NCI-H1105 (cell line): ENCODE measurements at places on chromosomes 16 and 17.

GRCh38 chr16:14284930-14285512 is 213.9 kb downstream of the MRTFB start:
- peak; percentile 40 for DNase-seq

DNA sequence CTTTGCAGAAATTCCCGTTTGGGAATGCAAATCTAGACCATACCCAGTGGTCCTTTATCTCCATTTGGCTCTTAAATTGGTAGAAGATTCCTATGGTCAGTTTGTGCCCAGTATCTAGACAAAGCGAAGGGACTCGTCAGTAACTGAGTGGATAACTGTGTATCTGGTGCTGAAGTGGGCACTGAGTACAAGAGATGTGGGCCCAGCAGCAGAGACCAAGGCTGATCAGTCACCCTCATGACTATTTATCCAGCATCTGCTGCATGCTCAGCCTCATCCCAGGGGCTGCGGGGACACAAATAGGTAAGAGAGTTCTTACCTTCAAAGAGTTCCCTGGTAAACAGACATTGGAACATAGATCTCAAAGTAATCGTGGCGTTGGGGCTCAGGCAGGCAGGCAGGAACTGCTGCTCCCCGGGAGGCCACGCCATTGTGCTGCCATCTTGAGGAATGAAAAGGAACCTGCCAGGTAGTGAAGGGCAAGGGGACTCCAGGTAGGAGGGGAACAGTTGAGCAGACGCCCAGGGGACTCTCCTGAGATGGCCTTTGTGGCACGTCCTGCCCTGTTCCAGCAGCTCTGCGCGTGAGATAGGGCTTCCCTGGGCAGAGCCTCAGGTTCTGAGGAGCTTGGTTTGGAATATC is 10.3 kb downstream of the NT5M start:
- peak; percentile 17 for DNase-seq

DNA sequence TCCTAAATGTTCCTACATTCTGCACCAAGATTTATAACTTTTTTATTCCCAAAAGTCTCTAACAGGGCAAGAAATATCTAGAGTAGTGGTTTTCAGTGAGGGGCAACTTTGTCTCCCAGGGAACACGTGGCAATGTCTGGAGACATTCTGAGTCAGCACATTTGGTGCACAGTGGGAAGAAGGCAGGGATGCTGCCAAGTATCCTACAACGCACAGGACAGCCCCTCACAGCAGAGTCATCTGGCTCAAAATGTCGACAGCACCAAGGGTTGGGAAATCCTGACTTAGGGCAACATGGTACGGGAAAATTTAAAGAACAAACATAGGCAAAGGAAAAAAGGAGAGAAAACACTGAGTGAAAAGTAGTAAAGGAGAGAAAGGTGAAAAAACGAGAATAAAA is 61.8 kb downstream of the SMG6 start:
- DNase-seq: no peak

DNA sequence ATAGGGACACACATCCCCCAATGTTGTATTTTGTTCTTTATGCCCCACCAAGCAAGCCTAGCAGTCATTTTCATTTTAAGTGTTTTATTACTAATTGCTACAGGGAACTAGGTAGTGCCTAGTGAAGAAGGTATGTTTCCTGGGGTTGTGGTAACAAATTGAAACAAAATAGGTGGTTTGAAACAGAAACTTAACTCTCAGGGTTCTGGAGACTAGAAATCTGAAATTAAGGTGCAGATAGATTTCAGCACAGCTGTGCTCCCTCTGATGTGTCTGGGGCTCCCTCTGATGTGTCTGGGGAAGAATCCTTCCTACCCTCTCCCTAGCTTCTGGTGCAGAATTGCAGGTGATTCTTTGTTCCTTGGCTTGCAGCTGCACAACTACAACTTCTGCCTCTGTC is 390.1 kb downstream of the ZFHX3 start:
- no peak for DNase-seq

DNA sequence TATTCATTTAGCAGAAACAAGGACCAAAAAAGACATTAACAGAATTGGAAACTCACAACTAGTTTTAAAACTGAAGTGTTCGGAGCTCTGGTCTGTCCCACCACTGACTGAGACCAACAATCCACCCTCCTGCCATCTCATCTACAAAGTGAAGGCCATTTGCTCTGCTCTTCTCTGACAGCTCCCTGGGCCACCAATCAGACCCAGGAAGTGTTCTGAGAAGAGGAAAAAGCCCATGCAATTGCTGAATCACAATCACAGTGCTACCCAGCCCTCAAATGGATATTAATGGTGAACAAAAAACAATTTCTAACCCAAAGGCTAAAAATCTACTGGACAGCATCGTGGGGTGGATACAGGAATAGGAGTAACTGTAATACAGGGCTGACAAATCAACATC is 2.1 kb downstream of the RPL23 start:
- no peak for DNase-seq

- no peak for DNase-seq
These were observed 527 bp upstream of the MGAT5B start for GRCh38 chr17:76867578-76868175.

GRCh38 chr16:29318037-29318436 is 88.5 kb downstream of the NPIPB11 start:
- DNase-seq: no peak

GRCh38 chr17:3754458-3755334 is 31.0 kb downstream of the HASPIN start:
- peak; percentile 94 for DNase-seq

DNA sequence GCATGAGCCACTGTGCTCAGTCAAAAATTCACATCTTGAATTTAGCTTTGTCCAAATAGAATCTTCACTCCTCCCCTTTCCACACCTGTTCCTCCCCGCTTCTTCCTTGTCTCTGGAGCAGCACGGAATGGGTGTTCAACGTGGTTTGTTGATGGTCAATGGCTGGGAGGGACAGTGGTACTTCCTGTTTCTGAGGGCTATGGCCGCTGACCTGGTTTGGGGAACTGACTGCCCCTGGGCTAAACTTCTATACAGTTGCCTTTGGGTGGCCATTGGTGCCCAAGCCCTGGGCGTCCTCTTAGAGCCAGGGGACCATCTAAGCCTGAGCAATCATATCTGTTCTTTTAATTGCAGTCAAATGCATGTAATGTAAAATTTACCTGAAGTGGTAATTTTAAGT is 19.1 kb upstream of the WFIKKN2 start:
- no peak for DNase-seq

DNA sequence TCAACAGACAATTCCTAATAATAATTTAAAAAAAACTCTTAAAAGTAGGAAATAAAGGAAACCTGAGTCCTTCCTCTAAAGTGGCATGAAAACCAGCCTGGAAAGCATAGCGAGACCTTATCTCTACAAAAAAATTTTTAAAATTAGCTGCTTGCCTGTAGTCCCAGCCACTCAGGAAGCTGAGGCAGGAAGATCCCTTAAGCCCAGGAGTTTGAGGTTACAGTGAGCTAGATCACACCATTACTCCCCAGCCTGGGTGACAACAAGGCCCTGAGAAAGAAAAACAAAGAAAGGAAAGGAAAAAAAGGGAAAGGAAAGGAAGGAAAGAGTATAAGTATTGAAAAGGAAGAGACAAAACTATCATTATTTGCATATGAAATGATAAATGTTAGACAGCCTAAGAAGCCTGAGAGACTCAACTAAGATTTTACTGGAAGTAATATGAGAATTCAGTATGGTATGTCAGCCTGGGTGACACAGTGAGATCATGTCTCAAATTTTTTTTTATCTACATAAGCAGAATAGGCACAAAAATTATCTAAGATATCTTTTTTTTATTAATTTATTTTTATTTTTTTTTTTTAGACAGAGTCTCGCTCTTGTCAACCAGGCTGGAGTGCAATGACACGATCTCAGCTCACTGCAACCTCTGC is 113.0 kb downstream of the GOSR1 start:
- DNase-seq: no peak

DNA sequence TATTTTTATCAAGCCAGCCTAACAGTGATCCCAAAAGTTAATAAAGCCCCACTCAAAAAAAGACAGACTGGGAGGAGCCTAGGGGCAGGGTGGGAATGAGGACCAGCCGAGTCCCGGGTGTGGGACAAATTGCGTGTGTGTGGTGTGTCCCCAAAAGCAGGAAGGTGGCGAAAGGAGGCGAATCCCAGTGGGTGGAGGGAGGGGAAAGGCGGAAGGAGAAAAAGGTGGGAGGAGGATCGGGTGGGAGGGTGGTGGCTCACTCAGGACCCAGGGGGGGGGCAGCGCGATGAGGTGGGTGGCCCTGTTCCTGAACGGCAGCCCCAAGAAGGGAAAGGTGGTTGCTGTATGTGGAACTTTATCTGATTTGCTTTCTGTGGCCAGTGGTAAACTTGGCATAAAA is 102.4 kb downstream of the SPECC1 start:
- no peak for DNase-seq

DNA sequence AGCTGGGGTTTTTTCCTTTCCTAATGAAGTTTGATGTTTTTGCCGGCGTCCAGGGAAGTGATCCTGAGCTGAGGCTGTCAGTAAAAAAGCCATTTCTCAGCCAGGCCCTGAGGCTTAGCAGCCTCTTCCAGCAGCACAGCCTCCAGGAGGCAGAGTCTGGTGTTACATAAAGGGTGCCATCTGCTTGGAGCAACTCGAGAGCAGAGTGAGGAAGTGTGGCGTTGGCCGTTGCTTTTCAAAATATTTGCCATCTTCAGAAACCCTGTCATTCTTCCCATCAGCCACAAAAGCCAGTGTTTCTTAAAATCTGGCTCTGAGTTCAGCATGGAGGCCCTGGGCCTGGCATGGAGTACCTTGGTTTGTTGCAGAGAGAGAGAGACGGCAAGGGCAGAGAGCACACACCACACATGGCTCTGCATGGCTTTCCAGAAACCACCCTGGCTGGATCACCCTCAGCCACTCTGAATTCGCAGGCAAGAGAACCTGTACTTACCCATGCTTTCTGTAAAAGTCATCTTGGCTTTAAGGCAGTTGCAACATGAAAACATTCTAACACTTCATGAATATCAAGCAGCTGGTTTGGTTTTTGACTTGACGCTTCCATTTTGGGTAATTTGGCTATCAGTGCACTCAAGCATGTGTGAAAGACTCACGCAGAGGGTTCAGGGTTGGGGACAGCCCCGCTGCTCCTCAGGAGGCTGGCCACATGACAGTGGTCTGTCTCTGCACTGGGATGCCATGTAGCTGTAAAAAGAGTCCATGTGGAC is 21.0 kb downstream of the PMM2 start:
- DNase-seq: no peak

- no peak for DNase-seq
These were observed 39.4 kb downstream of the EFCAB13 start for GRCh38 chr17:47363171-47363570.

DNA sequence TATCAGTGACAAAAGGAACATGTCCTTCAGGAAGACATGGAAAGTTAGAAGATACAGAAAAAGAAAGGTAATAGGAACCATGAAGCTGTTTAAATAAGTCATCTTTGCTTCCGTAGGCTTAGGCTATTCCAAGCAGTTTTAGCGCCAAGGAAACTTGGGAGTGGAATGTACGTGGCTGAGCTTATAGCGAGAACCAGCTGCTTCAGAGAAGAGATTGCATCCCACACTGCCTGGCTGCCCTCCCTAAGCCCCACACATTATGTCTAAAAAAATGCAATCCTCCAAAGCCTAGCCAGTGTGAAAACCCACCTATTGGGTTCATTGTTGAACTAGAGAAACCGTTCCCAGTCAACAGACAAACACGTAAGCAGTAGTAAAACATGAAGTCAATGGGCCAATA is 149.9 kb downstream of the SLC39A11 start:
- DNase-seq: no peak

DNA sequence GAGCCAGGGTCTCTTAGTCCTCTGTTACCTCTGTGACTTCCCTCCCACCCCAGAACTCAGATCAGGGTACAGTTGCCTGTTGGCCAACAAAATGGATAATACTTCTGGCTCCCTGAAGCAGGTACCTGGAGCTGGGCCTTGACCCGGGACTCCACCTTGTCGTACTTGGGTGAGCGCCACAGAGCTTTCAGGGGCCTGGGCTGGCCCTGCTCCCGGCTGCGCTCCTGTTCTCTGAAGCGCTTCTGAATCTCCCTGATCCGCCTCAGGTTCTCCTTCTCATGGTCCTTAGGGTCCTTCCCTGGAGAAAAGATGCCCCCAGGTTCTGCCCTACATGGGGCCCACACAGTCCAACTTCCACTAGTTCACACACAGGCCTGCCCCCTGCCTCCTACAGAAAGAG is 1.7 kb downstream of the ENKD1 start:
- DNase-seq: no peak

GRCh38 chr16:89060207-89060794 is 33.4 kb upstream of the ACSF3 start:
- no peak for DNase-seq

DNA sequence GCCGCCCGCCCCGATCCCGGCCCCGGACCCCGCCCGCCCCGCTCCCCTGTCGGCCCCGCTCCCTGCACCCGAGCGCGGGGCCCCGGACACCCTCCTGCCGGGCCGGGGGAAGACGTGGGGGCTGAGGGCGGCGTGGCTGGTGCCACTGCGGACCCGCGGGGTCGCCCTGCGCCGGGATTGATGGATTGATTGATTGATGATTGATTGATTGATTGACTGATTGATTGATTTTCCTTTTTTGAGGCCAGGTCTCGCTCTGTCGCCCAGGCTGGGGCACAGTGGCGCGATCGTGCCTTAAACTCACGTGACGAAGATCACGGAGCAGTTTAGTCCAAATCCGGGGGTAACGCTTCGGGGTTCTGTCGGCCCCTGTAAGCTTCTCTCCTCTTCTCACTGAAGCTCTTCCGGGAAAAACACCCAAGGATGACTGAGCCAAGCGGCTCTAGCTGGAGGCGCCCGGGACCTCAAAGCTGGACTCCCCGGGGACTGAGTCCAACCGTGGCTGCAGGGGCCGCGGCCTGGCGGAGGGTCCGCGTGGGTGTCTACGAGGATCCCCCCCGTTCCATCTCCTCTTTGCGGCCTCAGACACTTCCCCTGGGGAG is 40.2 kb upstream of the BHLHA9 start:
- DNase-seq: no peak

DNA sequence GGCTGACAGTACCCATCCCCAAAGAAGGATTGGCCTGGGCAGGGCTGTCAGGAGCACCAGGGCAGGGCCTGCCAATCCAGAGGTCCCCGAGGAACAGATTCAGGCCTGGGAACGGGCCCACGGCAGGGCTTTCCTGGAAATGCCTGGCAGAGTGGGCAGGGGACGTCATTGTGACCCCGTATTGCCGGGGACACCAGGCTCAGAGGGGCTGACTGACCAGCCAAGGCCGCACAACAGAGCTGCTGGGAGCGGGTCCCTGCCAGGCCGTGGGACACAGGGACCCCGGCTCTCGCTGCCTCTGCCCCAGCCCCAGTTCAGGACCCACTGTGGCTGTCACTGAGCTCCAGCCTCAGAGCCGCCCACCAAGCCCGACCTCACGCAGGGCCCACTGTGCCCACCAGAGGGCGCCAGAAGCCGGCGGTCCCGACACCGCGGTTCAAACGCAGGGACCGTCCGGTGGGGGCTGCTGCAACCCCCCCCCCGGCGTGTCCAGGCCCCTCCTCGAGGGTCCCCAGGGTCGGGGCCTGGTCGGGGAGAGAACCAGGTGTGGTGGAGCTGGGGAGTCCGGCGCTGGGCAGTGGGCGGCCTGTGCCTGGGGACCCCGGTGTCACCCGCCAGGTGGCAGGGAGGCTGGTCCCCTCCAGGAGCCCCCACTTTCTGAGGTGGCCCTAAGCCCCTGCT is 15.2 kb upstream of the SSTR5 start:
- DNase-seq: no peak
